ENCODE measurements at places on chromosomes 12 and 14. TPM values are rescaled to one million over a fixed set of nuclear protein-coding genes. Genes with fewer than 3 reads are reported as not detected.

- no peak for DNase-seq
Measured at GRCh38 chr12:5733916-5734315, 211.1 kb downstream of the ANO2 start.

DNA sequence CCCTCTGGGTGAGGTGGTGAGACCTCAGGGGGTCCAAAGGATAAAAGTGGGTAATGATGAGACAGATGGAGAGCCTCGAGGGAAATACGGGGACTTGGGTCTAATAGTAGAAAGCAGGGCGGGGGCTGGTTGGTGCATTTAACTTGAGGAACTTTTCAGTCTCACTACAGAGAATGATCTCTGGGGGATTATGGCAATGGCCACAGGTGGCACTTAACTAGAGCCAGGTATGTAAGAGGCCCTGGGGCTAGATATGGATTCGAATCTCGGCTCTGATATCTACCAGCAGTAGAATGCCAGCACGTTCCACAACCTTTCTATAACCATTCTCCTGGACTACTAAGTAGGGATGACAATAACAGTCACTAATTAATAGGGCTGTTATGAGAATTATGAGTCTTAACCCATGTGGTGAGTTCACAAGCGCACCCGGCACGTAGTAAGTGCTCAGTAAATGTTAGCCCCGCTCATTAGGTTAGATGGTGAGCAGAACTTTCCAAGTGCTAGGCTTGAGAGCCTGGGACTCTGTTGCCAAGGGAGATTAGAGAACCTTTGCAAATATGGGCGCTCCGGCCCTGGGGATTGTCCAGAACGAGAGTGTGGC lies 888 bp upstream of the PLXNC1 start:
- no peak for DNase-seq

DNA sequence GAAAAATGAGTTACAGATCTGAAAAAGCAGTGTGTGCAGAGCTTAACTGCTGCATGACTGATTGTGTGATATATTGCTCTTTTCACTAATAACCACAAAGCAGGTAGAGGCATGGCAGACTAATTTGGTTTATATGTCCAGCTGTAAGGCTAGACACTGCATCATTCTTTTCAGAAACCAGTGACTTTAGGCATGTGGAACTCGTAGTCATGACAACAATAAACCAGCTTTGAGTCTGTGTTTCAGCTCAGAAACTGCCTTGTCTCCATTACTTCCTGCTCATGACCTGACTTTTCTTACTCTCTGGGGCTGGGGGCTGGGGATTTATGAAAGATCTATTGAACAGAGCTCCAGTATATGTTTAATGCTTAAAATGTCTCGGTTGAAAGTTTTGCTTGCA lies 146.8 kb upstream of the LRIG3 start:
- peak; percentile 57 for DNase-seq

TAS2R30 gene
- 0.16 TPM for polyA plus RNA-seq

GRCh38 chr12:123043536-123044001 lies 63.1 kb downstream of the ARL6IP4 start:
- DNase-seq = peak; percentile 43

C12orf76 gene
- 33.9 TPM for polyA plus RNA-seq

Data from right renal pelvis (tissue), 4 donors.